HFFc6 (cell line): ENCODE measurements at places on chromosomes 12 and 14. TPM values are rescaled to one million over a fixed set of nuclear protein-coding genes. Genes with fewer than 3 reads are reported as not detected.

E2F7 gene
- 6.6 to 21.2 TPM (median 11.5 TPM) in 3 replicates for total RNA-seq

ACTN1 gene
- 795 to 847 TPM (median 821 TPM) in 3 replicates for total RNA-seq

PLEKHG3 gene
- total RNA-seq, result 5.4 to 9.0 TPM (median 6.9 TPM) in 3 replicates

IL23A gene
- total RNA-seq, result not detected in 3 replicates

GAS2L3 gene
- 9.5 to 23.4 TPM (median 18.7 TPM) in 3 replicates for total RNA-seq

TSPAN9 gene
- 19.7 to 35.8 TPM (median 29.8 TPM) in 3 replicates for total RNA-seq

- H3K4me3 ChIP-seq, result no peak overlapping the region
- H3K27ac ChIP-seq, result no peak overlapping the region
- no peak for DNase-seq
- peaks cover 33% of the 10 kb centered on the region for H3K27me3 ChIP-seq
- H3K4me1 ChIP-seq, result peaks cover 28% of the 10 kb centered on the region
- H3K36me3 ChIP-seq, result no peaks in the 10 kb centered on the region
Measured at GRCh38 chr14:53957739-53958138, 1.1 kb upstream of the BMP4 start.

- peak overlapping the region; percentile 75 for H3K4me3 ChIP-seq
- H3K27me3 ChIP-seq, result peaks cover 11% of the 10 kb centered on the region
- H3K36me3 ChIP-seq, result no peaks in the 10 kb centered on the region
- DNase-seq, result peak; percentile 95
- peaks cover 13% of the 10 kb centered on the region for H3K4me1 ChIP-seq
Measured at GRCh38 chr14:34554540-34555250, 15.2 kb upstream of the EAPP start.

DNA sequence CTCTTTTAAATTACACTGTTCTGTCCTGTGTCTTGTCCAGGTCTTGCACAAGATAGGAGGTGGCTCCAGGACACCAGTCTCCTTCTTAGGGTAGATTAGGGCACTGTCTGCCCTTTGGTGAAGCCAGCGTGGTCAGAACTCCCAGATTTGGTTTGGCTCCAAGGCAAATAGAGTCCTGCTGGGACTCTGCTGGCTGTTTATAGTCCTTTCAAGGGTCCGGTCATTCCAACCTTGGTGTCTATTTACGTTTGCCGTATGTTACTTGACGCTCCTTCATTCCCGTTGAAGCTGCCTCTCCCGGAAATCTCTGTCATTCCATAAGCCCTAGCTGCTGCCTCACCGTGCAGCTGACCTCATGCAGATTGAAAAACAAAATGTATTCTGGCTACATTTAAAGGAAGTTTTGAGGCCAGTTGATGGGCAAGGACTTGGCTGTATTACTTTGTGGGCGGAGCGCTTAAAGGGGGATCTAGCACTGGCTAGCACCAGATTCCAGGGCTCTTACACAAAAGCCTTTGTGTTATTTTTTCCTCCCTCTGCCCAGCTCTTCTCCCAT lies 180.6 kb downstream of the AKAP6 start:
- H3K27me3 ChIP-seq, result no peaks in the 10 kb centered on the region
- DNase-seq, result peak; percentile 90
- peak overlapping the region; percentile 84 for H3K27ac ChIP-seq
- H3K36me3 ChIP-seq, result no peaks in the 10 kb centered on the region

DNA sequence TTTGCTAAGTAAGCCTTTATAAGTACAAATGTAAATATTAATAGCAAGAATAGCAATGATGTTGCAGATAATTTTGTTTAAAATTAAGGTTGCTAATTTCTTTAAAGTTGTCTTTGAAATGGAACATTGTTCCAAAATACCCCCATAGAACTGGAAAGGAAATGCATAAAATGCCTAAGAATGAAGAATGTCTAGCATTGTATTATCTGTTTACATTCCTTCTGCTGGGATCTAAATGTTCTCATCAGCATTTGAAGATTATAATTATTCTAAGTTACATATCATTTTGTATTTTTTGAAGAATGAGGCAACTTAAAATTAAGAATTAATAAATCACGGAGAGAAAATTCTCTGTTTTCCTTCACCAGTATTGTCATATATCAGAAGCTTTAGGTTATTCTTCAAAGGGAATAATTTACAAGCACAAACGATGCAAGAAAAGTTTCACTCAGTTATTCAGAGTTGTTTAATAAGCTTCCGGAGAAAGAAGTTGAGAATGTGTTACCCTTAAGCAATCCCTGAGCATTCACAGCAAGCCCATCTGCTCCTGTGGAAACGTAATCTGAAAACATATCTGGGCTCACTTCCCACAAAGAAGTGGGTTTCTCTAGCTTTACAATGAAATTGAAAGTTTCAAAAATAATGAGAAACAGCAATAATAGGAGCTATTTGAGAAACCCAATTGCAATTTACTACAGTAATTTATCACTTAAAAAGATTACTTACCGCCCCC lies 21.3 kb downstream of the SLC6A15 start:
- no peaks in the 10 kb centered on the region for H3K4me1 ChIP-seq
- H3K36me3 ChIP-seq, result no peaks in the 10 kb centered on the region
- no peak overlapping the region for H3K4me3 ChIP-seq
- no peak overlapping the region for H3K27ac ChIP-seq
- H3K27me3 ChIP-seq, result no peaks in the 10 kb centered on the region

GRCh38 chr12:108610856-108611605 lies 13.1 kb upstream of the TMEM119 start:
- H3K27me3 ChIP-seq, result peaks cover 2% of the 10 kb centered on the region; the same call in 1 of the 2 replicates
- peak overlapping the region; percentile 77; the same call in 1 of the 2 replicates for H3K27ac ChIP-seq
- peaks cover 6% of the 10 kb centered on the region; the same call in 1 of the 2 replicates for H3K36me3 ChIP-seq

GRCh38 chr12:33322519-33322918 lies 117.1 kb downstream of the SYT10 start:
- H3K27ac ChIP-seq, result no peak overlapping the region
- no peaks in the 10 kb centered on the region for H3K4me1 ChIP-seq
- DNase-seq, result no peak
- no peaks in the 10 kb centered on the region for H3K36me3 ChIP-seq
- H3K4me3 ChIP-seq, result no peak overlapping the region

- DNase-seq, result no peak
- peaks cover 44% of the 10 kb centered on the region for H3K4me1 ChIP-seq
Measured at GRCh38 chr12:110012137-110012536, 12.9 kb downstream of the ANKRD13A start.

GRCh38 chr12:91774434-91774921 lies 371.2 kb downstream of the BTG1 start:
- no peaks in the 10 kb centered on the region for H3K36me3 ChIP-seq
- H3K27ac ChIP-seq, result no peak overlapping the region
- peak; percentile 10 for DNase-seq
- H3K4me3 ChIP-seq, result peak overlapping the region; percentile 60
- peaks cover 2% of the 10 kb centered on the region; the same call in 1 of the 2 replicates for H3K27me3 ChIP-seq

- DNase-seq, result no peak
- no peaks in the 10 kb centered on the region; the same call in 1 of the 2 replicates for H3K27me3 ChIP-seq
- no peak overlapping the region for H3K4me3 ChIP-seq
- no peaks in the 10 kb centered on the region for H3K4me1 ChIP-seq
- no peaks in the 10 kb centered on the region for H3K36me3 ChIP-seq
Measured at GRCh38 chr14:79567306-79567705, 644.0 kb downstream of the DIO2 start.

DNA sequence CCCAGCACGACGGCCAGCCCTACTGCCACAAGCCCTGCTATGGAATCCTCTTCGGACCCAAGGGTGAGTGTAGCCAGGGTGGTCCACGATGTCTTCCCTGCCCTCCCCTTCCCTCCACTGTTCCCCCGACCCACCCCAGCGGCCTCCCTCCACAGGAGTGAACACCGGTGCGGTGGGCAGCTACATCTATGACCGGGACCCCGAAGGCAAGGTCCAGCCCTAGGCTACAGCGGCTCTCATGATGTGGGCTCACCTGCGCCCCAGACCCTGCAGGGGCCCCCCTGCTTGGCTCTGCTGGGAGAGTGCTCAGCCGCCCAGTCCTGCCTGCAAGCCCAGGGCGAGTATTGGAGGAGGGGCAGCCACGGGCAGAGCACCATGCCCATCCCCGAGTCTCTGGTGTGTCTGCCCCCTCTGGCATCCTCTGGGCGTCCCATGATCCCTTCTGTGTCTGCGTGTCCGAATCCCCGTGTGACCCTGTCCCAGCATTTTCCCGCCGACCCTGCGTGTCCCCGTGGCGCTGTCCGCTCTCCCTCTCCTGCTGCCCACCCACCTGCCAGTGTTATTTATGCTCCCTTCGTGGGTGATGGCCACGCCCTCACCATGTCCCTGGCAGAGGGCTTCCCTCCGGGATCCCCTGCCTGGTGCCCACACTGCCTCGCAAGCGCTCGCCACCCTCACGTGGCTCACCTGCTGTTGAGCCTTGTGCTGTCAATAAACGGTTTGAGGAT lies 5.0 kb downstream of the CRIP2 start:
- no peak for DNase-seq
- no peak overlapping the region for H3K27ac ChIP-seq
- H3K4me1 ChIP-seq, result peaks cover 22% of the 10 kb centered on the region
- H3K36me3 ChIP-seq, result no peaks in the 10 kb centered on the region

- H3K4me1 ChIP-seq, result peaks cover 33% of the 10 kb centered on the region
- H3K36me3 ChIP-seq, result peaks cover 20% of the 10 kb centered on the region; the same call in 1 of the 2 replicates
- DNase-seq, result no peak
- H3K27me3 ChIP-seq, result peaks cover 6% of the 10 kb centered on the region
Measured at GRCh38 chr12:2642176-2642892, 152.4 kb upstream of the FKBP4 start.

DNA sequence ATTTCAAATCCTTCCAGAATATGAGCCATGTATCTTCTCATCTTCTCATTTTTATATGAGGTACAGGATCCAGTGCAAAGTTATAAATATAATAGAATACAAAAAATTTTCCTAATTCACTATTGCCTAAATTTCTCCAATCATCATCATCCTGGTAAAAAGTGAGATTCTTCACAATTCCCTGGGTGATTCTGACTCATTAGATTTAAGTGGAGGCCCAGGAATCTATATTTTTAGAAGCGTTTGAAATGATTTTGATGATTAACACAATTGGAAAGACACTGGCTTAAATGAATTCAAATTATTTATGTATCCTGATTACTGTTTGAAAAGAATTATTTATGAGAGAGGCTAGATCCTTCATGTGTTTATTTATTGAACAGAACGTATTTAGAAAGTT lies 380.3 kb upstream of the PDE3A start:
- H3K27ac ChIP-seq, result no peak overlapping the region
- no peak for DNase-seq

DNA sequence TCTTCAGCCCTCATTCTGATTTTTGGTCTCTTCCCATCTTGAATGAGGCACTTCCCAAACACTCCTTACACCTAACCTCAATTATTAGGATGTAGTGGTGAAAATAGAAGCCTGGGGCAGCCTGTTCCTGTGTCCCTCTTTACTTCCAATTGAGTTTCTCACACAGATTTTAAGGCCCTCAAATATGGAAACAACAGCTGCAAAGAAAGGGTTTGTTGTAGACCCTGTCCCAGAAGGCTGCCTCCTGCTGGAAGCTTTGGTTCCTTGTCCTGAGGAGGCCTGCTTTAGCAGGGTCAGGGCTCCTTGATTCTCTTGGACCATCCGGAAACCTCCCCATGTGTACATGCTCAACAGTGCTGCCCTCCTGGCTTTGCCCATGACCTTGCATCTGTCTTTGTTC lies 101.3 kb downstream of the TGFB3 start:
- no peak overlapping the region for H3K4me3 ChIP-seq
- H3K36me3 ChIP-seq, result peaks cover 4% of the 10 kb centered on the region; the same call in 1 of the 2 replicates
- H3K27ac ChIP-seq, result no peak overlapping the region
- H3K4me1 ChIP-seq, result peaks cover 83% of the 10 kb centered on the region
- H3K27me3 ChIP-seq, result peaks cover 4% of the 10 kb centered on the region; the same call in 1 of the 2 replicates
- DNase-seq, result no peak

- no peaks in the 10 kb centered on the region for H3K36me3 ChIP-seq
- DNase-seq, result peak; percentile 42
- H3K27me3 ChIP-seq, result no peaks in the 10 kb centered on the region
- H3K4me1 ChIP-seq, result peaks cover 33% of the 10 kb centered on the region
- peak overlapping the region; percentile 10; the same call in 1 of the 2 replicates for H3K27ac ChIP-seq
Measured at GRCh38 chr12:89544681-89545184, 18.9 kb upstream of the POC1B start.

GRCh38 chr12:9329019-9329418 lies 120.8 kb upstream of the PZP start:
- H3K27me3 ChIP-seq, result peaks cover 15% of the 10 kb centered on the region
- no peak for DNase-seq
- H3K4me3 ChIP-seq, result no peak overlapping the region
- no peak overlapping the region for H3K27ac ChIP-seq

DNA sequence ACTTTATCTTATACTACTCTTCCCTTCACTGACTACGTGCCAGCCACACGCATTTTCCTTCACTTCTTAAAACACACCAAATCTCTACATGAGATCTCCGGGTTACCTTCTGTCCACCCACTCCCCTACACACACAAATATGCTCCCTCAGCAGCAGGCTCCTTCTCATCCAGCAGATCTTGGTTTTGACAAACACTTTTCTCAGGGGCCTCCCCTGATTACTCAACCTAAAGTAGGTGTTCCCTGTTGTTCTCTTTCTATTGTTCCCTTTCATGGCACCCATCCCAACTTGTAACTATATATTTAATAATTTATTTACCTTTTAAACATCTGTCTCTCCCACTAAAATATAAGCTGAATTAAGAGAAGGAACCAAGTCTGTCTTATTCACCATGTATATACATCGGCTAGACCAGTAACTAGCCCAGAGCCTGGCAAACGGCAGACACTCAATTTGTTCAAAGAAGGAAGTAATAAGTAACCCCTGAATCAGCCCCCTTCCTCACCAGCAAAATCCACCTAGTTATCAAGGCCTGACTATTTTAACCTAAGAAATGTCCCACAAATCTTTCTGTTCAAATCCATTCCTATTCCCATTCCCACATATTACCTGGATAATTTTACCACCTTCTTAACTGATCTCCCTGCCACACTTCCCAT lies 2.7 kb downstream of the C2CD5 start:
- no peaks in the 10 kb centered on the region; the same call in 1 of the 2 replicates for H3K27me3 ChIP-seq
- no peak for DNase-seq
- H3K36me3 ChIP-seq, result peaks cover 29% of the 10 kb centered on the region
- no peak overlapping the region; the same call in 1 of the 2 replicates for H3K27ac ChIP-seq

DNA sequence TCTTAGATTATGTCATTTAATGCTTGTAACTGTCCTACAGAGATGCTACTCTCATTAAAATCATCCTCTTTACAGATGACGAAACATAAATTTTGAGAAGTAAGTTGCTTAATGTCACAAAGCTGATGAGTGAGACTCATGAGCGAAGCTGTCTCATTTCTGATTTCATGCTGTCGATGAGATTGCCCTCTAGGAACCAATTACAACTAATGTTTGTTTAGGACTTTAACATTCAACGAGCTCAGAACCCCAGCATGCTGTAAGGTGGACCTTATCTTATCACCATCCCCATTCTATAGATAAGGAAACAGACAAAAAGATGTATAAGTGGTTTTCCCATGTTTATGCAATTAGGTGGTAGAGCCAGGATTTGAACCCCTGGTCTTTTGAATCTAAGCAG lies 23.1 kb downstream of the BHLHE41 start:
- no peak overlapping the region for H3K27ac ChIP-seq
- no peaks in the 10 kb centered on the region for H3K36me3 ChIP-seq
- H3K4me3 ChIP-seq, result no peak overlapping the region
- peaks cover 13% of the 10 kb centered on the region for H3K4me1 ChIP-seq

DNA sequence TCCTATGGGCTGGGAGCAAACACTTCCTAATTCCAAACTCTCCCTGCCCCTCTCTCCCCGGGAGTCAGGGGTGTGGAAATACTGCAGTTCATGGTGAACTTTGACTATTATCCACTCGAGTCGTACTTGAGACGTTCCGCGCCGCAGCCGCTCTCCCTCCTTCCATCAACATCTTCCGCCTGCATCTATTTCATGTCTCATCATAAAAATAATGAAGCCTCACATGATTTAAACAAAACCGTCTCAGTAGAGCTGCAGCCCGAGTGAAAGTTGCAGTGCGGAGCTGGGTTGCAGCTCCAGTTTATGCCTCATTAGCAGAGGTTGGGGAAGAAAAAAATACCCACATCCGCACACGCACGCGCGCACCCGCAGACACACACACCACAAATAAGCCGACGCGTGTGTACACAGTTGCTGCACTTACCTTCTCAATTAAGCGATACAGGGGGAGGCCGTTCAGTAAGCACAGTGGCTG lies 283 bp downstream of the LMO3 start:
- no peak overlapping the region for H3K27ac ChIP-seq
- peak overlapping the region; percentile 90 for H3K4me3 ChIP-seq
- peaks cover 9% of the 10 kb centered on the region for H3K27me3 ChIP-seq
